ENCODE measurements at places on chromosomes 12 and 14.

DNA sequence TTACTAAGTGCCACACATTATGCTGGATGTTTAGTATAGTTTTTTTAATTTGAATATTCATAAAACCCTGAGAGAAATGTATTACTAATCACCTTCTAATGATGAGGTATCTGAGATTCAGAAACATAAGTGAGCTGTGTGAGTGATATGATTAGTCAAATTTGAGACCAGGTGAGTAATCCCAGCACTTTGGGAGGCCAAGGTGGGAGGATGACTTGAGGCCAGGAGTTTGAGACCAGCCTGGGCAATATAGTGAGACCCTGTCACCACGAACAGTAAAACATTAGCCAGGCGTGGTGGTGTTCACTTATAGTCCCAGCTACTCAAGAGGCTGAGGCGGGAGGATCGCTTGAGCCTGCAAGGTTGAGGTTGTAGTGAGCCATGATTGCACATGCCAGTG, 438.4 kb downstream of the RAD51B start:
- DNase-seq, result no peak

GRCh38 chr12:79841248-79841877, 93.5 kb downstream of the PPP1R12A start:
- no peak for DNase-seq

- DNase-seq, result no peak
These were observed 16.4 kb downstream of the FOS start for GRCh38 chr14:75295061-75295461.

DNA sequence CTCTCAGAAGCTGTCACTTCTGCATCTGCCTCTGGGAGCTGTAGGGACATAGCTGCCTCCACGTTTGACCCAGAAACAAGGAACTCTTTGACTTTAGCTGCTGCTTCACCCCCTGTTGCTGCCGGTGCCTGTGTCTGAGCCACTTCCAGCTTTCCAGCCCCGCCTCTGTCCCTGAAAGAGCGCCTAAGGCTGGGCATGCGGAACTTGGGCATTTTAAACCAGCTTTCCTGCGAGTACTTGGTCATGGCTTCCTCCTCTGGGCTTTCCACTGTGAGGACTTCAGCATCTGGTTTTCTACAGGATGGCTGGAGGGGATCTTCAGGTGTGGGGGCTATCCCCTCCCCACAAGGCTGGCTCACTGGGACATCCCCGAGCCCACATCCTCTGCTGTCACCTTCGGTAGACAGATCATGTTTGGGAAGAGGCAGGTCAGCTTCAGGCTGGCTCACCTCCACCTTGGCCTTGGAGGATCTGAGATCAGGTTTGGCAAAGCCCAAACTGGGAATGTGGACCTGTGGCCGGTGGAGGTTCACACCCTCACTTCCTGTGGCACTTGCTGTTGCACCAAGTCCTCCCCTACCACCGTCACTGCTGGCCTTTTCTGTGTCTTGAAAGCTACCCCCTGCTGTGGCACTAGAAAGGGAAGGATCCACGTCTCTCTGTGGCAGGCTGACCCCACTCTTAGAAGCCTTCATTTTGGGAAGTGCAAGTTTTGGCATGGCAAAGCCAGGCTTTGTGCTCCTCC, 15.2 kb downstream of the PLD4 start:
- no peak for DNase-seq

DNA sequence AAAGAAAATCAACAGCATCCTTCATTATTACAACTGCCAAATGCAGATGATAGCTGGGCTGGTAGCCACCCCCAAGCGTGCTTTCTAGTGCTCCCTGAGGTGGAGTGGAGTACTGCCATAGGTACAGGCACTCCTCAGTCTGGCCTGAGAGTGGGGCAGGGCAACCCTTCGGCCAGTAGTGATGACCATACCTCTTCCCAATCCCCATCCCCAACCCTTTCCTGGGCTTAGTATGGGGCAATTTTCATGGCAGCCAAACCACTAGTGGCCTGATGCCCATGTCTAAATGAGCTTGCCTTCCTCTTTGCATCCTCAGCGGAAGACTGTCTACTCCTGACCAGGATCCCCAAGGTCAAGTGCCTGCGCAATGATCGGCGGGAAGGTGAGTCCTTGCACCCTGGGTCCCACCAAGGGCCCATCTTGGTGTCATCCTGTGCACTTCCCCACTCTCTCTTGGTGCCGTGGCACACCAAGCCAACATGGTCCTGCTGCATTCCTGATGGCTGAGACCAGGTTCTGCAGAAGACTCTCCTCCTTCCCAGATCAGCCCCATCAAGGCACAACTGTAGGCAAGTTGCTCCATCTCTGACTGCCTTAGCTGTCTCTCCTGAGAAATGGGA, 65.8 kb downstream of the GALNT16 start:
- DNase-seq, result no peak

- DNase-seq, result peak; percentile 56
These were observed 581 bp downstream of the PITPNM2 start for GRCh38 chr12:123150275-123150743.

GRCh38 chr12:104877103-104877705, 80.9 kb downstream of the SLC41A2 start:
- DNase-seq, result no peak

GRCh38 chr12:95942524-95943329, at the start of gene CCDC38:
TSS of gene CCDC38 (minus strand) at chr12:95942614. CDS start at chr12:95936509, 6,105 bp downstream.
- peak; percentile 84 for DNase-seq

DNA sequence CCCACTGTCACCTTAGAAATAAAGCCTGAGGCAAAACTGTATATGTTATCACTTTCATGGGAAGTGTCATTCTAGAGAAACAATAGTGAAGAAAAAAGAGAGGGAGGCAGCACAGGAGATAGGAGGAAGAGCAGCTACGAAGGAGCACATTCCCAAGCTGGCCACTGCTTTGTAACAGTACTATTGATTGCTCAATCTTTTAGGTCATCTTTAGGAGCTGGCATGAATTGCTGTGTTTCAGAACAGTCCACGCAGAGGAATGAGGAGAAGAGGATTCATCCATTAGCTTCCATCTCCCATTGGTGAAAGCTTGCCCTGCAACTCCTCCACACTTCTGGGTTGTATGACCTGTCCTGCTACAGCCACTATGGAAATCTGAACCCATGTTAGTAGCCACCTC, 372.5 kb upstream of the DDHD1 start:
- no peak for DNase-seq

- DNase-seq, result no peak
These were observed 19.7 kb upstream of the LRTM2 start for GRCh38 chr12:1800401-1801302.

DNA sequence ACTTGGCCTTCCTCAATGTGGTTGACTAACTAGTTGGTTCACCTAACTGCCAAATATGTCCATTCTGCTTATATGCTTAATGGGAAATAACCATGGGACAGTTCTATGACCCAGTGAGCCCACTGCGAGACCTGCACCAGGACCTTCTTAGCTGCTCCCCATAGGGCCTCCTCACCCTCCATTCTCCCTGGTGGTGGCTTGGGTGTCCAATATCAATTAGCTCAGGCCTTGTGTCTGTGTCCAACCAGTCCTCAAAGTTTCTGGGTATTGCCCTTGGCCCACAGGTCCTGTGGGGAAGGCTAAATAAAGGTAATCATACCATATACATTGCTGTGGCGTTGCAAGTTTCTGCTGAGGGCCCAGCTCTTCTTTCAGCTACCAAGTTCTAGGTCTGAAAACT, 228.2 kb downstream of the PCNX1 start:
- no peak for DNase-seq

- peak; percentile 41 for DNase-seq
These were observed 57.2 kb upstream of the RIN3 start for GRCh38 chr14:92456215-92457015.

DNA sequence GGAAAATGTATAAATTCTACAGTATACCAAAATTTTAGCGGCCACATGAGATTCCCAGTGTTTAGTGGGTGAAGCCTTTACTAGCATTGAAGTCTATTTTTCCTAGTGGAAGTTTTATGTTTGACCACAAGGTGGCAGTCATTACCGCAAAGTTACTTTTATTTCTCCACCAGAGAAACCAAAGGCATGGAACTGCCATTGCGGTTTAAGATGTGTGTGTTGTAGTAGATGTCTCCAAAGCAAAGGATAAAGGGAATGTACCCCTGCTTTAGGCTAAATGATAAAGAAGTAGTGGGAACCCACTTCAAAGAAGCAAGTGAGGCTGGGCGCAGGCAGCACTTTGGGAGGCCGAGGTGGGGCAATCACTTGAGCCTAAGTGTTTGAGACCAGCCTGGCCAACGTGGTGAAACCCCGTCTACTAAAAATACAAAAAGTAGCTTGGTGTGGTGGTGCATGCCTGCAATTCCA, 140.5 kb downstream of the PRKCH start:
- DNase-seq, result no peak

DNA sequence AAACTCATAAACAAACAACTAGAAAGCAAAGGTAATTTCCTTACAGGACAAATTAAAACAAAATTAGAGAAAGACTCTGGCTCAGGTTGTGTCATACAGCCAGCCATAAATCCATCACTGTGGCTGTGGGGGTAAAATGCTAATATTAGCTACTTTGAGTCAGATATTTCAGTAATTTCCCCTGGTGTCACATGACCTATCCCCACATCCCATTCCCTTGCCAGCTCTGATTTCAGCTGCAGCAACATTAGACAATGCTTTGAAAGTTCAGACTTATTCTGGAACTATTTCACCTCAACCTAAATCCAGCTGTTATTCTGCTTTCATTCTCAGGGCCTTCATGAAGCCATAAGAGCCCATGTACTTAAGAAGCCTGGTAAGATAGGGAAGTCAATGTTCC, 55.3 kb downstream of the RPL10L start:
- no peak for DNase-seq

DNA sequence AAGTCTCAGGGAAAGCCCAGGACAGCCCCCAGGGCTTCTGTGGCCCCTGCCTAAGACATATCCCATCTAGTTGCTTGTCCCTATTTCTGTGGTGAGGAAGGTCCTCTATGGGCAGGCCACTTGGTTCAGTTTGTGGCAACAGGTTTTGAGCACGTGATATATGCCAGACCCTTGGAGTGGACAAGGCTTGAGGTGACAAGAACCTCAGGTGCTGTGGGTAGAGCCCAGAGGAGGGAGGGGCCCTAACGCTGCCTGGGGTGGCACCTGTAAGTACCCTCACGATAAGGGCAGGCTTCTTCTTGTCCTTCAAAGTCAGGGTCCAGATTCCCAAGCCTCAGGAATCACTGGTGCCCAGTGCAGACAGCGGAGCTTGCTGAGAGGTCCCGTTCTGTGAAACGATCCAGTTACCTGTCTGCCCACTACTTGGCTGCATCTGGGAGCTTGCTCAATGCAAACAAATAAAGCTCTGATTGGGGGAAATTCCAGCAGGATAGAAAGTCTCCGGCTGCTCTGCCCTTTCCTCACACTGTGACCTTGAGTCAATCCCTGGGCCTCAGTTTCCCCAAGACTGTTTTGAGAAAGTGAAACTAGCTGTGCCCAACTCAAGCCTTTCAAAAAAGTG, 47.7 kb upstream of the FAM181A start:
- DNase-seq, result no peak

GRCh38 chr12:126182619-126183236, 1117.5 kb downstream of the AACS start:
- no peak for DNase-seq

DNA sequence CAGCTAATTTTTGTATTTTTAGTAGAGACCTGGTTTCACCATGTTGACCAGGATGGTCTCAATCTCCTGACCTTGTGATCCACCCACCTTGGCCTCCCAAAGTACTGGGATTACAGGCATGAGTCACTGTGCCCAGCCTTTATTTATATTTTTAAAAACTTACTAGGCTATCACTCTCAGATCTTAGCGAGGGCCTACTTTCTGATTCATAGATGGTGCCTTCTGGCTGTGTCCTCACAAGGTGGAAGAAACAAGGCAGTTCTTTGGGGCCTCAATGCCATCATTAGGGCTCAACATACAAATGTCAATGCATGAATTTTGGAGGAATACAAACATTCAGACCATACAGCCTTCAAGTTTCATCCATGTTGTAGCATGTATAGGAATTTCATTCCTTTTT, 2.4 kb upstream of the DGLUCY start:
- no peak for DNase-seq

DNA sequence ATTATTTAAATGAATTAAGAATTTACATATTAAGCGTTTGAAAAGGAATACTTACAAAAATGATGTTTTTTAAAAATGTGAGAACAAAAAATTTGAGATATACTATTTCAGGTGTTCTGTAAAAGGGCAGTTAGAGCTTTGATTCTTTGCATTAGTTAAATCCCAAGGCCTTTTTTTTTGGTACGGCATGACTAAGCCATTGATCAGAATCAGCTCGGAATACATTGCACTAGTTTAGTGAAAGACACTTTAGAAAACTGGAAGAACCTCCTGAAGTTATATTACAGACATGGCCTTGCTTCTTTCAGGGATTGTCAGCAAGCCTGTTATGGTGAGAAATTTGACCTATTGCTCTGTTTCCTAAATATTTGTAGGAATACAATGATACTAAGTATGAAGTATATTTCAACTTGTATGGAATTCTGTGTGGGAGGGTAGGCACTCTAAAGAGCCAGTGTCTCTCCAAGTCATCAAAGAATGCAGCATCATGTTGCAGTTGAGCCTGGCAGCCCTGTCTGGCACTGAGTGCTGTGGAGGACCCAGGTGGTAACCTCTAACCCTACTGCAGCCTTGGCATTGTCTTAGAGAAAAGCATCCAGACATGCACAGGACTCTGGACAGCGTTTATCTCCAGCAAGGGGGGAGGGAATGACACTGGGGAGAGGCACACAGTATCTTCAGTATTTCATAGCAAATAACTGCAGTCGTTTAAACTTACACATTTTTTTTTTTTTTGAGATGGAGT, 1.5 kb downstream of the KLC1 start:
- no peak for DNase-seq

DNA sequence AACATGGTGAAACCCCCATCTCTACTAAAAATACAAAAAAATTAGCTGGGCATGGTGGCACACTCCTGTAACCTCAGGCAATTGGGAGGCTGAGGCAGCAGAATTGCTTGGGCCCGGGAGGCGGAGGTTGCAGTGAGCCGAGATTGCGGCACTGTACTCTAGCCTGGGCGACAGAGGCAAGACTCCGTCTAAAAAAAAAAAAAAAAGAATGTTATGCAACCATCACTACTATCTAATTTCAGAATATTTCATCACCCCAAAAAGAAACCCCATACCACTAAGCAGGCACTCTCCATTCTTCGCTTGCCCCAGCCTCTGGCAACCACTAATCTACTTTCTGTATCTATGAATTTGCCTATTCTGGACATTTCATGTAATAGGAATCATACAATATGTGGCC, 68.8 kb upstream of the AMN start:
- DNase-seq, result no peak

DNA sequence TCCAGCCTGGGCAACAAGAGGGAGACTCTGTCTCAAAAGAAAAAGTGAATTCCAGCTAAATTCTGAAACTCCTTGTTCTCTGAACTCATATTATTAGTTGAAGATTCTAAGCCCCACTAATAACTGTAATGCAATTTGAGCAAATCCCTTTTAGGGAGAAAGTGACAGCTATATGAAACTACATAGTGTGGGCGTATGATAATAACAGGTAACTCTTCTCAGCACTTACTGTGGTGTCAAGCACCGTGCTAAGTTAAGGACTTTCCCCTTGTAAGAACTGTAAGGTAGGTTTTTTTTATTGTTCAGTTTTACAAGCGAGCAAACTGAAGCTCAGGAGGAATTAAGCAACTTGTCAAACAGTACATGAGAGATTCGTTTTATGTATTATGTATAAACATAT, 5.4 kb downstream of the ANKRD13A start:
- no peak for DNase-seq
